ENCODE measurements at places on chromosomes 1 and 21.

- no peak for DNase-seq
Measured at GRCh38 chr1:67460676-67461500, 30.7 kb upstream of the SERBP1 start.

- no peak for DNase-seq
Measured at GRCh38 chr1:185880779-185881333, 146.7 kb downstream of the HMCN1 start.

DNA sequence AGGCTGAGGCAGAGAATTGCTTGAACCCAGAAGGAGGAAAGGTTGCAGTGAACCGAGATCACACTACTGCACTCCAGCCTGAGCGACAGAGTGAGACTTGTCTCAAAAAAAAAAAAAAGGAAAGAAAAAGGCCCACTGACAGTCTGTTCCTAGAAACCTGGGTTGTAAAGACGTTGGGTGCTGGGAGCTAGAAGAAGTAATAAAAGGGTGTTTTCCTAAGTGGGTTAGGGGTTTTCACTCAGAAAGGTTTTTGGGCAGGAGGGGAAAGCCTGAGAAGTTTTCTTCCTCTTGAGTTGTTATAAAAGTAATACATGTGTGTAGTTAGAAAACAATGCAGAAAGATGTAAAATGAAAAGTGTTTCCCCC lies 25.4 kb downstream of the CELA3A start:
- no peak for DNase-seq

DNA sequence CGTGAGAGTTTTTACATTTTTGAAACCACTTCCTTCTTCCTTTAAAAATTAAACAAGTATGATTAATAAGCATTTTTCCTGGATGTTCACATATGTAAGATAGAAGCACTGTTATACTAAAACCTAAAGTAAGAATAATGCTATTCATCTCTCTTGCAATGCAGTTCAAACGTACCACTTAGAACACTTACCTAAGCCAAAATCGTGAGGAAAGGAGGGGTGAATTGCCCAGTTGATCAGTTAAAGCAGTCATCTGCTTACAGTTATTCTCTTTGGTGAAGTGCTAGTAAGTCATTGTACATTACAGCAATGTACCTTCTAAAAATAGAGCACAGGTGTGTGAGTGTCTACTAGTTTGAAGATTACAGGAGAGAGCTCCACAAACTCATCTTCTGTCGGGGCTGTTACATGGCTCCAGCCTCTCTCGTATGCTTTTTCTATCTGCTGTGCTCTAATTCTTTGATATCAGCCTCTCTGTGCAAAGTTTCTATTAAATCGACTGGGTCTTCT lies 3.4 kb downstream of the NCAM2 start:
- no peak for DNase-seq

DNA sequence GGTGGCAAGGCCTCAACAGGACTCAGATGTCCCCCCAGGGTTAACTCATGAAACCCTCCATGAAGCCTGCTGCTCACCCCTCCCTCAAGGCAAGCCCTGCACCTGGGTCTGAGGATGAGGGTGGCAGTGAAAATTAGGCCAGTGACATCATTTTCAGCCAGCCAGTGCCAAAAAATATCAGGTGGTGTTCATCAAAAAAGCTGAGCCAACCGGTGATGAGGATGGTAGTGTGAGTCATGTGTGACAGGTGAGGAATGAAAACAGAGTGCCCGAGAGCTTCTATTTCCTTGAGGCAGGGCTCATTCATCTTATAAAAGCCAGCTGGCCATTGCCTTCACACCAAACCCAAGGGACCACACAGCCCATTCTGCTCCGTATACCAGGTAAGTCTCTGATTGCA lies at the start of gene SPRR1A:
SPRR1A (plus strand) TSS at position 339 of the 400 bp plus-strand sequence. CDS start 1,150 bp downstream, outside the sequence.
- no peak for DNase-seq

DNA sequence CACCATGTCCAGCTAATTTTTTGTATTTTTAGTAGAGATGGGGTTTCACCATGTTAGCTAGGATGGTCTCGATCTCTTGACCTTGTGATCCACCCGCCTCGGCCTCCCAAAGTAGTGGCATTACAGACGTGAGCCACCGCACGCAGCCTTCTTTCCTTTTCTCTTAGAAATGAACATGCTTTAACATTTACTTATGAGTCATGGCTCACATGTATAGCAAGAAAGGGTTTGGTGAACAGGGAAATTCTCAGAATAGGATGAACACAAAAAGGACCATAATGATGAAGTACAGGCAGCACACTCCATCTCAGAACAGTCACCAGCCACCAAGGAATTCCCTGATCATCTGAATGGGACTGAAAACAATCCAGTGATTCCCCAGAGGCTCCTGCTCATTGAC lies 9.4 kb upstream of the VAMP4 start:
- DNase-seq = no peak

GRCh38 chr21:18985584-18985983 lies 582.0 kb upstream of the TMPRSS15 start:
- no peak for DNase-seq

DNA sequence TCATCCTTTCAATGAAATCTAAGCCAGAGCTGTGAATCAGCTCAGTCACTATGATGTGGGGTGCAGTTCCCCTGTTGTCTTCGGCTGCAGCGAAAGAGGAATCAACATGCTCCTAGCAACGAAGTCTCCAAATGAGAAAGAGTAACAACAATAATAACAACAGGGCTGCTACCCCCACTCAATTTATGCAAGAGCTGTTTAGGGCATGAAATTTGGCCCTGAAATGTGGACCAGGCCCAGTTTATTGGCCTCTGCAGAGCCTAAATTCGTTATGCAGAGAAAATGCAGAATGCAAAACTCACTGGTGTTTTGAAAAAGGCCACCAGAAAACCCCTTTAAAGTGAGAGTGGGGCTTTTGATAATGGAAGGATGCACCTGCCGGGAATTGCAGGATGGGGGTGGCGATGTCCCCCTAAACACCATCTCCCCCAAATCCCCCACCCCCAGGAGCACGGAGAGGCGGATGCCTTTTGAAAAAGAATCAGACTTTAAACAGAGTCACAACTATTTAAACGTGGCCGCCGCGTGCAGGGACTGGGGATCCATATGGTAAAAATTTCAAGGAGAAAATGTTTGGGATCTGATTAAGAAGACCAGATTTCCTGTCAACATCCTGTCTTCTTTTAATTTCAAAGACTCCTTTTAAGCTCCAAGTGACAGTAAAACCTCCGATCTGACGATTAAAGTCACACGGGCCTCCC lies 1.9 kb downstream of the RUNX3 start:
- DNase-seq = no peak

GRCh38 chr1:4689271-4689935 lies 35.0 kb downstream of the AJAP1 start:
- no peak for DNase-seq

DNA sequence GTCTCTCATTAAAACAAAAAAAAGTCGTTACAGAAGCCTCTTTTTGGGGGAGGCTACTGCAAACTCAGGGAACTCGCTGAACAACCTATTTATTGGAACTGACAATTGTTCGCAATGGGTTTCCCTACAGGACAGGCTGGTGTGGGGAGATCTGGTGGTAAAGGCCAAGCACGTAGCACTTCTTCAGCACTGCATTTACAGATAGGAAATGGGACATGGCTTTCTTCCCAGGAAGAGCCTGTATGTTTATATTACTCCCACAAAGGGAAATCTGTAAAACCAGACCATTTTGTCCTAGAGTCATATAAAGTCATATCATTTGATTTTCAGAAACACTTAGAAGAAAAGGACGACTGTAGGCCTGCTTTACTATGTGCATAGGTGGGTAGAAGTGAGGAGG lies 38.8 kb upstream of the TBX15 start:
- no peak for DNase-seq

DNA sequence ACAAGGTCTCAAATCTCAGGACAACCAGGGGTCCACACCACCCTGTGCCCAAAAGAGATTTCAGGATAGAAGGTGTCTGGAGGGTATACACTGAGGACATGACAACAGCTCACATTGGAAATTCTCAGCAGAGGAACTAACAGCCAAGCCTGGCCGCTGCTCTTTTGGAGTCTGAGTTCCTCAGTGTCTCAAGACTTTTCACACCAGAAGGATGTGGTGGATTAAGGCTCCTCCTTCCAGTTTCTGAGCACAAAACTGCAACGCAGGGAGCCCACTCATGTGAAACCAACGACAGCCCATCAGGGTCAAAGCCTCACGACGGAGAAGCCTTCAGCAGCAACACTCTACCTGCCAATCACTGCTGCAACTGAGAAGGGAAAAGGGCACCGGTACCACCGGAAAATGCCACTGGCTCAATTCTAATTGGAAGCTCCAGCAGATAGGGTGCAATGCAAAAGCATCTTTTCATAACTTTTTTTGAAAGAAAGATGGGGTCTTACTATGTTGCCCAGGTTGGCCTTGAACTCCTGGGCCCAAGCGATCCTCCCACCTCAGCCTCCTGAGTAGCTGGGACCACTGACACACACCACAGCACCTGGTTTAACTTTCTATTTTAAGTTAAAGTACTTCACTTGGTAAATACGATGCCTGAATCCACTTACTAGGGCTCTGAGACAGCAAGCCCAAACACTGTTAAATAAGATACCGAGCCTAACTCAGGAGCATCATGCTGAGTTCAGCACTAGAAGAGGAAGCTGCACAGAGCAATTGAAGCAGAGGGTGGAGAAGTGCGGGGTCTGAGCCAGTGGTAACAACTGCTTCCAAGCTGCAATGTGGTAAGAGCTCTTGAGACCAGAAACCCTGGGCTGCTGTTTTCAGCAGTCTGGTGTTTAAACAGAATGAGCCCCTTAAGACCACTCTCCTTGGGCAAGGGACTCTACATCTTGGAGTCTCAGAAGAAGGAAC lies 7.8 kb downstream of the CAPZB start:
- peak; percentile 93 for DNase-seq

DNA sequence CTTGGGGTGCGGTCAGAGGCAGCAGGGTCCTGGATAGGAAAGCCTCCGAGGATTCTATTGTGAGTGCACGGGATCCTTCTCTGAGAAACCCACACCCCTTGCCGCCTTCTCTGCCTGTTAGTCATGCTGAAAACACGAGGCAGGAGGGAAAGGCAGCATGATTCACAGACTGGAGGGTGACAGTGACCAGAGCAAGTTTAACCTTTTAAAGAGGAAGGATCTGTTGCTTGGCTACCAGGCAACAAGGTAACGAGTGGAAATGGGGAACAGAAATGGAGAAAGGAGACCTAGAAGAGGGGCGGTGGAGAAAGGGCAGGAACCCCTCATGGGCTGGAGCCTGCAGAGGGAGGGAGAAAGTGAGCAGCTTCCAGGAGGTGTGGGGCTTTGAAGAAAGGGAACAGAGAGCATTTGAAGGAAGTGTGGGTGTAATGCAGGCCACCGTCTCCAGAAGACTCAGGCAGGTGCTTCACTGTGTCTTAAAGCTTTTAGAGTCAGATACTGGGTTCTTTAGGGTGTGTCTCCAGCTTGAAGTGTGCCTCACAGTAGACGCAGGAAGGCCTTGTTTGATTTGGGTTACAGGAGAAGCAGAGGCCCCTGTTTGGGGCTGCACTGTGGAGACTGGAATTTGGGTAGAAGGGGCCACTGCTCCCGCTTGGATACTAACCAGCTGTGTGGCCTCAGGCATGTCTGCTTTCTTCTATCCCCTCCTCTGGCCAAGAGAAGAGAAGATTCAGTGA lies 19.1 kb downstream of the OPTC start:
- no peak for DNase-seq

- DNase-seq = no peak
Measured at GRCh38 chr1:71583756-71584155, 502.9 kb upstream of the ZRANB2 start.

DNA sequence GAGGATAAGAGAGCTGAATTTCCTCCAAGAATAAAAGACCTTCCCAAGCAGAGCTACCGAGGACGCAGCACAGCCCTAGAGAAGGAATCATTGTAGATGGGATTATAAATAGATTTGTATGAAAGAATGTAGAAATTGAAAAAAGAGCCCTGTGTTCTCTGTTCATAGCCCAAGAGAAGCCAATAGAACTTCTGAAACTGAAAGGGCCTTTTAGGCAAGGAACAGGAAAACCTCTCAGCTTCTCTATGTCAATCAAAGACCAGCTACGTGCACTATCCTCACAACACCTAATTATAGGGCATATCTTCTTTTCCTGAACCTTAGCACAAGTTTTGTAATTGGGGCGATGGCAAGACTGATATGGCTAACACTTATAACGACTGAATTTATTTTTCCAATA lies 192.4 kb upstream of the RNPC3 start:
- no peak for DNase-seq

GRCh38 chr1:40906781-40907400 lies 44.7 kb upstream of the CITED4 start:
- no peak for DNase-seq

DNA sequence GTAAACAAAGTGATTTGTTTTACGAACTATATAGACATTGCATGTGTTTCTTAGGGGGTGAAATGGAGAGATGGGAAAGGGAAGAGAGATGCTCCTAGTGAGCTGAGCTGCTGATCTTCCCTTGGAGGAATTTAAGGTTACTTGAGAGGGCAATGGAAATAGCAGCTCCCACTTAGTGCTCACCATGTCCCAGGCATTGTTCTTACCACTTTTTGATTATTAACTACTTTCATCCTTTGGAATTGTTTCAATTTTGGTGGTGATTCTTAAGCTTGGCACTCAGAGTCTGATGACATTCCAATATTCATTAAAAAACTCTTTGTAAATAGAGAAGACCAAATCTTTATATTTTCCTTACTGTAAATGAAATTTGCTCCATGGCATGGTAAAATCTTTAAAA lies 124.9 kb downstream of the ITSN1 start:
- no peak for DNase-seq

DNA sequence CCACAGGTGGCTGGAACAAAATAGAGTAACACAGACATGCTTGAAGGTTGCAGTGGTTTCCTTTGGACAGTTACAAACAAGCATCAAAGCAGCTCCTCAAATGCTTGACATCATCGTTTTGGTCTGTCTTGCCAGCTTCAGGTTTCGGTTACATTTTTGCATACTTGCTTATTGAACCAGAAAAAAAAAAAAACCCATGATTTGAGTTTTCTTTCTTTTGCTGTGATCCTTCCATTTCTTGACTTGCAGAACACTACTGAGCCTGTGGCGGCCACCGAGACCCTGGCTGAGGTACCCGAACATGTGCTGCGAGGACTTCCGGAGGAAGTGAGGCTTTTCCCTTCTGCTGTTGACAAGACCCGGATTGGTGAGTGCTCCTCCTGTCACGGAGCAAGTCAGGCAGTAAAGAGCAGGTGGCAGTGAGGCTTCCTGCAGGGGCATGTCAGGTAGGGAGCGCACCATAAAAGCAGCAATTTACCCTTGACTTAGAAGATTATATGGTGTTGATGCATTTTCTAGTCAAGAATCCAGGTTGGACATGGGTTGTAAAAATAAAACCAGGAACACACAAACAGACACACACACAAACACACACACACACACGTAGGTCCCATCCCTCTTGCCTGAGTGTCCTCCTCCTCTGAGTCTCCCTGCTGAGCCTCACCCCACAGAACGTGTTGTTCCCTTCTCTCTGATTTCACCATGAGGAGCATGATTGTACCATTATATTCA lies 30.9 kb downstream of the PRDM2 start:
- peak; percentile 21 for DNase-seq

- DNase-seq = no peak
Measured at GRCh38 chr1:59684698-59685097, 130.1 kb upstream of the HOOK1 start.

GRCh38 chr1:15485636-15486035 lies 9.7 kb downstream of the CELA2B start:
- no peak for DNase-seq

Data from NCI-H510A treated with DMSO at 0.1 percent for 48 hours (cell line).